ENCODE measurements at places on chromosomes 3 and 15.

DNA sequence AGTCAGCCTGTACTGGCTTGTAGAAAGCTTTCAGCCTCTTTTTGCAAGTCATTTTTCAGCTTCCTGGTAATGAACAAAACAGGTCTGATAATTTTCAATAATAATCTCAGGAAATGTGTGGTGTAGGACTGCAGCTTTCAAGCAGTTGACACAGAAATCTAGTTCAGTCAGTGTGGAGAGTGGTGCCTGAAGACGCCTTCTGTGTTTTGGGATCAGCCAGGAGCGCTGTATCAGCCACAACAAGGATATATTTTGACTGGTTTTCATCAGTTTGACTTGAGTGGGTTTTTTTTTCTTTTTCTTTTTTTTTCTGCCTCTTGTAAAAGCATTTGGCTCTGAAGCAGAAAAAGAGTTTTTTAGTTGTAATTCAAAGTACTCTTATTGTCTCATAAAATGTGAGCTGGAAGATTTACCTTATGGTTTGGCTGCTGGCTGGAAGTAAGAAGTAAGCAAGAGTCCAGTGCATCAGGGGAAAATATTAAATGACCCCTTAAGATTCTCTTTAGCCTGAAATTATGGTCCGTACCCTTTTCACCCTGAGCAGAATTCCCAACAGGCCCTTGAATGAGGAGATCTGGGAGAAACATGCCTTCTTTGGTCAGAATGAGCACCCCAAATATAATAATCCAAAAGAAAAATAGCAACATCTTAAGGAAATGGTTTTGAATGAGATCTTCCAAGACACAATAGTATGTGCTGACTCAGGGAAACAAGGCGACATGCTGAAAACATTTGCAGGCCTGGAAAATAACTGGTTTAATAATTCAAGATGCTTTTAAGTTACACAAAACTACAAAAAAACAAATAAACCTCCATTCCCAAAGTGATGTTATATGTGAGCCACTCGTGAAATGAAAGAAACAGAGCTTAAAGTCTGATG is 332.7 kb upstream of the ADAMTS9 start:
- no peak for DNase-seq

DNA sequence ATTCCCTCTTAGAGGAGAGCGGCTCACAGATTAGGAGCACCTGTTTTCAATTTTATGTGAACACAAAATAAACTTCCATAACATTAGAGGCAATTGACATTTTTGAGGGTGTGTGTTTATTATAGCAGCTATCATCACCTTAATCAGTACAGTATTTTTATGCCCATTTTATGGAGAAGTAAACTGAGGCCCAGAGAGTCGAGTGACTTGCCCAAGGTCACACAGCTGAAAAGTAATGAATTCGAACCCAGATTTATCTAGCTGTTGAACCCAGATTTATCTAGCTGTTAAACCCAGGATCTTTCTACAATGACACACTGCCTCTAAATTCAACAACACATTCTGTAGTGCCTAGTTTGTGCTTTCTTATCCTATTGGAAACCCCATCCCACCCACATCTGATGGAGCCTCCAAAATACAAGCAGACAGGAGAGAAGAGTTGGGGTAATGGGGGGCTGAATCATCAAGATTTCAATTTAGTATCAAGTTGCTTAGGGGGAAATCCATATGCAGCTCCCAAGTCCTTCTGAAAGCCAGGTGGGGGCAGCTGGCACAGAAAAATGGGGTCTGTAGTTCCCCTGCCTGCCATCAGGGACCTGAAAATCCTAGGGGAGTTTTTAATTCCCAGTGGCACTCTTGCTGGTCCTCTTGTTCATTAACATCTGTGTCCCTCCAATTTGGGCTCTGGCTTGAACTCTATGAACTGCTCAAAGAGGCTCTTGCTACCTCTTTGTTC is 50.4 kb upstream of the TRA2B start:
- DNase-seq: no peak

- DNase-seq: no peak
These were observed 96.9 kb upstream of the RPL32 start for GRCh38 chr3:12938258-12938711.

DNA sequence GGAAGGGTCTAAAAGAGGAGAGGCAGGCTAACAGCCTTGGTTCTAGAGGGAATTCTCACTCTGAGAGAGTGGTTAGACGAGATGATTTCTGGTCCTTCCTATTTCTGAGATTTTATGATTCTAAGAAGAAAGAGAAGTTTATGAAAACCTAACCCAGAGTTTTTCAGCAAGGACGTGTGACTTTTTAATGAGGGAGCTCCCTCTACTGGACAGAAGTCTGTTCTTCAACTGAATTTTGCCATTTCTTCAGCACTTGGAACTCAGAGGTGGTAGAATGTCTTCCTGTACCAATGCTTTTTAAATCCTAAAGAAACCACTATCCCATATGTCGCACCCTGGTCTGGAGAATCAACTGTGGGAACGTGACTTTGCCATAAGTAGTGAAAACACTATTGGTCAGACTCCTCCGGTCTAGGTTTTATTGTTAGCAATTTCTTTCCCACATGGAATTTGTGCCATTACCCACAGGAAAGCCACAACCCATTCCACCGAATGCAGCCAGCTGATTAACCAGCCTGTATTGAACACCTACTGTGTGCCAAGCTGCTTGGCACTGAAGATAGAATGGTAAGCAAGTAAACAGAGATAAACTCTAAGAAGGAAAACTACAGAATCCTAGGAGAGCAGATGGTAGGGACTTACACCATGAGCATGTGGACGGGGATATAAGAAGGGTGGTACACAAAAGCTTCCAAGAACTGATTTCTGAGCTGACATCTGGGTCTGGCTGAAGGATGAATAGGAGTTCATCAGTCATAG is 199.5 kb upstream of the LMCD1 start:
- no peak for DNase-seq

GRCh38 chr3:65449841-65450428 is 588.8 kb downstream of the MAGI1 start:
- no peak for DNase-seq

GRCh38 chr3:126782536-126782935 is 78.5 kb downstream of the CHCHD6 start:
- DNase-seq: no peak

DNA sequence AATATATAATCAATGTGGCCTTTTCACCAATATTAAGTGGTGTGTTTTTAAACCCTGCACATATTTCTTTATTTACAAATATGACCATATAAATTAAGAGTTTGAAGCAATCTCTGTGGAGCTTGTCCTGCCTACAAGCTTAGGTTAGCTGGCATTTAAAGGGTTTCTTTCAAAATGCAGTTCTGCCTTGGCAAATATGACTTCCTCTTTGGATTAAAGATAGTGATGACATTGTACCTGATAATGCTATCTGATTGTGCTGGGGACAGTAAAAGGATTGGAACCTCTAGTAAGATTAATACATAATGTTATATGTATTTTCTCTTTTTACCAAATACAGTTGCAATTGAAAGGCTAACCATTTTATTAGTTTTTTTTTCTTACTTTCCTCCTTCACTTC is 249.1 kb downstream of the OTOL1 start:
- DNase-seq: no peak

GRCh38 chr15:25774871-25775270 is 88.3 kb downstream of the ATP10A start:
- DNase-seq: no peak
